ENCODE measurements at places on chromosomes 3 and 15.

GRCh38 chr3:114498539-114499370 is 204.9 kb downstream of the TIGIT start:
- DNase-seq, result no peak

- DNase-seq, result no peak
Observed at GRCh38 chr3:152454076-152454875, 185.5 kb downstream of the MBNL1 start.

DNA sequence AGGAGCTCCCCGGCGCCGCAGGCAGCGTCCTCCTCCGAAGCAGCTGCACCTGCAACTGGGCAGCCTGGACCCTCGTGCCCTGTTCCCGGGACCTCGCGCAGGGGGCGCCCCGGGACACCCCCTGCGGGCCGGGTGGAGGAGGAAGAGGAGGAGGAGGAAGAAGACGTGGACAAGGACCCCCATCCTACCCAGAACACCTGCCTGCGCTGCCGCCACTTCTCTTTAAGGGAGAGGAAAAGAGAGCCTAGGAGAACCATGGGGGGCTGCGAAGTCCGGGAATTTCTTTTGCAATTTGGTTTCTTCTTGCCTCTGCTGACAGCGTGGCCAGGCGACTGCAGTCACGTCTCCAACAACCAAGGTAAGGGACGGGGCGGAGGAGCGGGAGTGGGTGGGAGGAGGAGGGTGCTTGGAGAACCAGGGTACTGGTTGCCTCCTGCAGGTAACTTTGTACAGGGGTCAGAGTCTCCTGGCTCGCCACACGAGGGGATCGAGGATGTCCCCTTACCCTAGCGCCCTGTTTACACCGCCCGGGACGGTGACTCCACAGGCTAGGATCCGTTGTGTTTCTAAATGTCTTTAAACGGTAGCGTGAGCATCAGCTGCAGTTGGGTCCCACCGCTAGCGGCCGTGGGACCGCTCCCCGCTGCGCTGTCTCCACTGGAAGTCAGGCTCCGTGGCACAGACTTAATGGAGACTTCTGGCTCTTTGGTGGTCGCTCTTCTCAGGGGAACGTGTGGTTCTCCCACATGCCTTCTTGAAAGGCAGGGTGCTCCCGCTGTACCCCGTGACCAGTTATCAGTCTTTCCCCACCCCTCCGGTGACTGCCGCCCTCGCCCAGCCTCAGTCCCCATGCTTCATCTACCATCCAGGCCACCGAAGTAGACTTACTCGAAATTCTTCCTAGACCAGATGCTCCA is 515 bp downstream of the EPHA6 start:
- DNase-seq, result no peak

DNA sequence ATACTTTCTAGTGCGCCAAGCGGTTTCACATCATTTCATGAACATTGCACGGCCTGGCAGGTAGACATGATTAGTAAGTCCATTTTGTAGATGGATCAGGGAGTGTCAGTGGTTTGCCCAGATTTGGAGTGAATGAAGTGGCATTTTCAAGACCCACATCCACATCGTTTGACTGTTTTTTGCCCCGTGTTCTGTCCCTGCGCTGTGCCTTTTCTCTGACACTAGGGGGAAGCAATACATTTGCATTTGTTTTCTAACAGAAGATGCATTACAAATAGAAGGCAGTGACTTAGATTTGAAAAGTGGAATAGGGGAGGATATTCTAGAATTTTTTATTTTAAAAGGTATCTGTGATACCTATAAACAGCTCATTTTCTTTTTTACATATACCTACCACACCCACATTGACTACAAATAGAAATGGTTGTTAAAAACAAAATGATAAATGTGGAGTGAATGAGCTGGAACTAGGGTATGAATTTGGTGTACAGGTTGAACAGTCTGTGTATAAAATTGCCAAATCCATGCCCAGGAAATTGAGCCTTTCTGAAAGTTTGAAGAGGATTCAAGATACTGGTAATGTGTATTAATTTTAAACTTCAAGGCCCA is 98.0 kb downstream of the USP13 start:
- DNase-seq, result no peak

- DNase-seq, result no peak
Observed at GRCh38 chr3:169694117-169694516, 30.6 kb upstream of the MECOM start.

DNA sequence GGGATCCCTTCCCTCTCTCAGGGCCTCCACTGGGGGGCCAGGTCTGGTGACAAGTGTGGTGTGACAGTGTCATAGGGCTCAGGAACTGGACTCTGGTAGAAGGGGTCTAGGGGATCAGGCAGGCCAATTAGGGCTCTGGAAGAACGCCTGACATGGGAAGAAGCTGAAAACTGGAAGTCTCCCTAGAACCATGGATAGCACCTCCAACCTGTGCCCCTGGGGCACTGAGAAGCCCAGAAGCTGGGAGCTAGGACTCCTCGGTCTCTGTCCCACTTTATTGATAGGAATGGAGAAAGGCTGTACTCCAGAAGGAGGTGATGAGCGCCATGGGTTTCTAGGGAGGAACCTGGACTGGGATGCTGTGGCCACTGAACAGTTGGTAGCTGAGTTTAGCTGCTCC is 30.7 kb downstream of the INSYN1 start:
- no peak for DNase-seq

GRCh38 chr3:161510510-161511260 is 14.1 kb downstream of the OTOL1 start:
- no peak for DNase-seq

- DNase-seq, result no peak
Observed at GRCh38 chr15:101308604-101309435, 13.8 kb upstream of the SNRPA1 start.

DNA sequence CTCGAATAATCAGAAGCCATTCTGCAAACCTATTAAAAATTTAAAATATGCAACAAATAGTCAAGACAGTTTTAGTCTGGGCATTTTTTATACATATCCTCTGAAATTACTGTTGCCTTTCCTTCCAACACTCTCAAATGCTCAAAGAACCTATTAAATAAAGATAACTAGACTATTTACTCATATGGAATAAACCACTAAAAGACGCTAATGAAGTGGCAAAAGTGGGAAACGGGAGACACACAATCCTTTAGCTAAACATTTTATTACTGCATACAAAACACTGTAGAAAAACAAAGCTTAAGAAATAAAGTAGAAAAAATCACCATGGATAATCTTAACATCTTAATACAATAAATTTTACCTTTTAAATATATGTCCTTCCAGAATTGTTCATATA is 75.4 kb downstream of the HERC1 start:
- no peak for DNase-seq

DNA sequence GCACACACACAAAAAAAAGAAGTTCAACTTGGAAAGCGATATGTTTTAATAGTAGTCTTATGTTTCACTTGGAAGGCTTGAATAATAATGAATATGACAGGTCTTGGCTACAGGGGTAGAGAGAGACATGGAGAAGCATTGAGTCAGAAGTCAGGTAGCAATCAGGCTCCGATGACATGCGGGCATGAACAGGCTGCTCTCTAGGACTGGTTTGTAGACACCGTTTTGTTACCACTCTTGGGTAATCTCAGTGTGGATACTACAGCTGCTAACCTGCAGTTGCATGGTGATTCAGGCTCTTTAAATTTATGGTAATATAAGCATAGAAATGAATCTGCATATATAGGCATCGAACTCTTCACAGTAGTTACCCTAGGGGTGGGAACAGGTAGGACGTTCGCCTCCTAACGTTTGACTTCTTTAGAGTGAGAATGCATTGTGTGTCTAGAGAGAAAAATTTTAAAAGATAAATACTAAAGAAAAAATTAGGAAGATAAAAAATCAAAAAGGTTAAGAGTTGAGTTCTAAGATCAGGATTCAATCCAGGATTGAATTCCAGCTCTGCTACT is 241.6 kb upstream of the KBTBD8 start:
- DNase-seq, result no peak

DNA sequence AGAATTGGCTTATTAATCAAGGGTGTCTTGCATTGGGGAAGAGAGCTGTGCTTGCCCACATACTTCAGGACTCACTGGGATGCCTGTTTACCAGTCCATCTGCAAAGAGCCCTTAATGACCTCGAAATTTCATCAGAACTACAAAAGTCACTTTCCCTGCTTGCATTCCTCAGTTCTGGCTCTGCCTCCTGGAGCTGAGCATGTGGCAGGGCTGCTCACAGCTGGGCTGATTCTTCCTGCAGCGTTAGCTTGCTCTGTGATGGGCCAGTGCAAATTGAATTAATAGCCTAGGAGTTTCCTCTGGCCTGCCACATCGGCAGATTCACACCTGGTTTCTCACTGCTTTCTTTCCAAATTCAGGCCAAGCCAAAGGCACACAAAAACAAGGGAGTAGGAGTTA is 108.9 kb downstream of the DUT start:
- DNase-seq, result no peak

GRCh38 chr3:171811295-171811912 is 1.1 kb upstream of the PLD1 start:
- DNase-seq, result no peak

DNA sequence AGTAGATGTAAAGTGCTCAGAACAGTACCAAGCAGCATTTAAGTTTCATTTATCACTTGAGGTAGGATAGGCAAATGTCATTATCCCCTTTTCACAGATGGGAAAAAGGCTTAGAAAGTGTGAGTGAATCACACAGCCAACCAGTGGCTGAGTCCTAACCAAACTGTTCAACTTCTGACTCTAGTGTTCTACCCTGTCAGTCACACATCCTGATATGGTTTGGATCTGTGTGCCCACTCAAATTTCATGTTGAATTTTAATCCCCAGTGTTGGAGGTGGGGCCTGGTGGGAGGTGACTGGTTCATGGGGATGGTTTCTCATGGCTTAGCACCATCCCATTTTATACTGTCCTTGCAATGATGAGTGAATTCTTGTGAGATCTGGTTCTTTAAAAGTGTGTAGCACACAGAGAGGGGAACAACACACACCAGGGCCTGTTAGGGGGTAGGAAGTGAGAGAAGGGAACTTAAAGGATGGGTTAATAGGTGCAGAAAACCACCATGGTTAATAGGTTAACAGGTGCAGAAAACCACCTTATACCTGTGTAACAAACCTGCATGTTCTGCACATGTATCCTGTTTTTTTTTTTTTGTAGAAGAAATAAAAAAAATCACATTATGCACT is 304.7 kb downstream of the SUCLG2 start:
- DNase-seq, result no peak

DNA sequence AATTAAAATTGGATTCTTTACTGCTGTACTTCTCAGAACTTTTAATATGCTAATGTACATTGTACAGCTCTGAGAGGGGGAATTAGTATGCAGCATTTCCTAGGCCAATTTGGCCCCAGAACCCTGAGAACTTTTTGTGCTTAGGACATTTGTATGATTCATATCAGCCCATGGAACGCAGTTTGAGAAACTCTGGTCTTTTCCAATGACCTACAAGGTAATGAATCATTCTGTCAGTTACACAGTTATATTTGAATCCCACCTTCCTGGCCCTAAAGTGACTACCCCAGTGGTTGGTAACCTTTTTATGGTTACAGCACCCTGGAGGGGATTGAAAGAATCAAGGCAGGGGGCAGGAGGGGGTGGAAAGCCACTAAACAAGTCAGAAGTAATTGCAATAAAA is 25.6 kb upstream of the KBTBD12 start:
- no peak for DNase-seq

GRCh38 chr3:126438746-126439145 is 36.9 kb downstream of the ZXDC start:
- no peak for DNase-seq

DNA sequence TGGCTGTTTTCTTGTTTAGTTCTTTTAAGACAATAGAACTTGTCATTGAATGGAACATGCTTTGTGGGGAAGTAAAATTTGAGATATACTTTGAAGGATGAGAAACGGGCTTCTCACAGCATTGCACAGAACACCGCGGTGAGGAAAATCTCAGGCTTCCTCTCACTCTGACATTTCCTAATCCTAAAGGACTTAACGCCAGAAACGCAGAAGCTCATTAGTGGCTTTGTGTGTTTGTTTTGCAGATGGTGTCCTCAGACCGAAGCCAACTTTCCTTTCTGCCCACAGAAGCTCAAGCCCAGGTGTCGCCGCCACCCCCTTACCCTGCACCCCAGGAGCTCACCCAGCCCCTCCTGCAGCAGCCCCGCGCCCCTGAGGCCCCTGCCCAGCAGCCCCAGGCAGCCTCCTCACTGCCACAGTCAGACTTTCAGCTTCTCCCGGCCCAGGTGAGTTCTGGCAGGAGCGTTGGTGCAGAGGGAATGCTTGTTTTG is 78.9 kb upstream of the BLM start:
- no peak for DNase-seq

DNA sequence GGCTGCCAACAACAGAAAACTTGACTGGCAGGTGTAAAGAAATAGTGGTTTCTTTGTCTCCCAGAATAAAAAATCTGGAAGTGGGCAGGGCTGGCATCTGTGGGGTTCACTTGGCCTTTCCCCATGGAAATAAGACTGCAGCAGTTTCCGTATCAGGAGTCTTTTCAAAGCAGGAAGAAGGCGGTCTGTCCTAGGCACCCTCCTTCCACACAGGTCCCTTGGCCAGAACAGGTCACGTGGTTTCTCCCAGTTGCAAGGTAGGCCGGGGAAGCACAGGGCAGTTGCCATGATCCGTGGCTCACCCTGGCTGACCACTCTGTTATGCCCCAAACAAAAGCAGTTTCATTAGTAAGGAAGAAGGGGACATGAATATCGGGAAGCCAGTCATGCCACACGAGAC is 45.4 kb downstream of the ZDHHC19 start:
- no peak for DNase-seq

GRCh38 chr3:126397610-126398422 is 3.1 kb downstream of the CFAP100 start:
- no peak for DNase-seq

- DNase-seq, result peak; percentile 39
Observed at GRCh38 chr3:143972505-143973258, 1.1 kb downstream of the DIPK2A start.

- no peak for DNase-seq
Observed at GRCh38 chr3:25781145-25781757, 2.0 kb downstream of the NGLY1 start.

GRCh38 chr3:132399054-132399929 is 18.0 kb upstream of the DNAJC13 start:
- DNase-seq, result no peak

DNA sequence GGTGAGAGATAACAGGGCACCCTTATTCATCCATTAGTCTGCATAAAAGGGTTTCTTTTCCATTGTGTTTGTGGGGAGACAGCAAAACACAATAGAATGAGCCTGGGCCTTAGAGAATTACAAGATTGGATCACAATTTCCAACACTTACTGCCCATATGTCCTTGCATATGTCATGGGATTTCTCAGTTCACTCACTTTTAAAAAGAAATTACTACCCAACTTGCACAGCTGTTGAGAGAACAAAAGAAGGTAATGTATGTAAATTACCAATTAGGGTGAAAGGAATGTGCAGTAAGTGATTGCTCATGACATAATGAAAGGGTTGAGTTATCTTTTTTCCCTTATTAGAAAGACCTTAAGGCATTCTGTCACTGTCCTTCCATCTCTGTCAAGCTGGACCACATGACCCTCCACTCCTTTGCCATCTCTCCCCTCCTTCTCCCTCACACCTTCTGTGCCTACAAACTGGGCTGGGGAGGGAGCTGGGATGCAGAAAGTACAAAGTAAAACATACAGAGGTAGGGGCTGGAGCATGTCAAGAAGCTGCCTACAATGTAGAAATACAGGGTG is 244.2 kb downstream of the ZMAT3 start:
- DNase-seq, result no peak
